LoVo (cell line): ENCODE measurements at places on chromosomes 12 and 14.
A peak's percentile ranks its signal among the peaks of the same experiment; 100 is the strongest.

DNA sequence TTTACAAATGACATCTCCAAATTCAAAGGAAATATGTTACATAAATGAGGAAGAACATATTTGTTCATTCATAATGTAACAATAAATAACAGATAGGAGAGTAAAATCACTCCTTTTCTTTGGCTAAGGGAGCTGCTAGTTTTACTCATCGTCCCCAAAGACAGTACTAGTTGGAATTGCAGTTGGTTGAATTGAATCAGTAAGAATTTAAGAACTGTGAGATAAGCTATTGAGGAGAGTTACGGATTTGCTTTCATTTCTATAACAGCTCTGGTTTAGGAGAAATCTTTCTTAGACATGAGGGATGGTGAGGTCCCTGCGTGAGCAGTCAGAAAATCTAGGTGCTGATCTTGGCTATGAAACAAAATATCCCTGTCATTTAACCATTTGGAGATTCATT lies 402.8 kb downstream of the AEBP2 start:
- no peak for DNase-seq

DNA sequence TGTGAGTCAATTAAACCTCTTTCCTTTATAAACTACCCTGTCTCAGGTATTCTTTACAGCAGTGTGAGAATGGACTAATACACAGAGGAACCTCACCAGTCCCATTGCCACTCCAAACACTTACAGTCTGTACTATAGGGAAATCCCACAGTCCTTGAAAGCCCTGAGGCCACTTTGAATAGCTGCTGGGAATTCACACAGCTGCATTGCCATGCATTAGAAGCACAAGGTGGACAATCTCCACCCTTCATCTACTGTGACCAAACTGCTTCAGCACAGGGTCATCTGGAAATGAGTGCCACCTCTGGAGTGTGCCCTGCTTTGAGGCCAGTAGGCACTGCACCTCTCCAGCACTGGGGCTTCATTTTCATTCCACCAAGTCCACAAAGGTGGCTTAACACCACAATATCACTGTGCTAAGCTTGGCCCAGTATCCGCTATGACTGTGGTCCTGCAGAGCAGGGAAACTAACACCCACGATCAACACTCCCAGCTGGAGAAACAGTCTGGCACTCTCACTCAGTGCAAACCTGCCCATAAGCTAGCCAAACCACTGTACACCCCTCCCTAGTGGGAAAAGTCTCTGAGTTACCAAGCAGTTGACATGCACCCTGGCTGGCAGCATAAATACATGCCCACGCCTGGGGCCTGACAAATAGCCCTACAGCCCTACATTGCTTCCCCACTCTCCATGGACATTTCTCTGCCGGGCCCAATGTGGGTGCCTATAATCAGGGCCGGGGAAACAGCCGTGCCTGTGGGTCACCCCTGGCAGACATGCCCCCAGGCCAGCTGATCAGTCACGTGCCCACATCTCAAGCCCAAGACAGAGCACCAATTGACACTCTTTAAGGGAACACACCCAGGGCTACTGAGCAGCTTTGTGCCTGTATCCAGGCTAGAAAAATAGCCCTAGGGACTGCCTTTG lies 294.3 kb upstream of the MGAT4C start:
- DNase-seq = no peak

DNA sequence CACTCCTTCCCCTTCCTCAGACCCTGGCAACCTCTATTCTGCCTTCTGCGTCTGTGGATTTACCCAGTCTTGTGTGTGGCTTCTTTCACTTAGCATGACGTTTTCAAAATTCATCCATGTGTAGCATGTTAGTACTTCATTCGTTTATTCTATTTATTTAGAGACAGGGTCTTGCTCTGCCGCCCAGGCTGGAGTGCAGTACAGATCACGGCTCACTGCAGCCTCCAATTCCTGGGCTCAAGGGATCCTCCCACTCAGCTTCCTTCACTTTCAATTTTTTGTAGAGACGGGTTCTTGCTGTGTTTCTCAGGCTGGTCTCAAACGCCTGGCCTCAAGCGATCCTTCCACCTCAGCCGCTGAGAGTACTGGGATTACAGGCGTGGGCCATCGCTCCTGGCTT lies 37.0 kb downstream of the B4GALNT3 start:
- DNase-seq = no peak

DNA sequence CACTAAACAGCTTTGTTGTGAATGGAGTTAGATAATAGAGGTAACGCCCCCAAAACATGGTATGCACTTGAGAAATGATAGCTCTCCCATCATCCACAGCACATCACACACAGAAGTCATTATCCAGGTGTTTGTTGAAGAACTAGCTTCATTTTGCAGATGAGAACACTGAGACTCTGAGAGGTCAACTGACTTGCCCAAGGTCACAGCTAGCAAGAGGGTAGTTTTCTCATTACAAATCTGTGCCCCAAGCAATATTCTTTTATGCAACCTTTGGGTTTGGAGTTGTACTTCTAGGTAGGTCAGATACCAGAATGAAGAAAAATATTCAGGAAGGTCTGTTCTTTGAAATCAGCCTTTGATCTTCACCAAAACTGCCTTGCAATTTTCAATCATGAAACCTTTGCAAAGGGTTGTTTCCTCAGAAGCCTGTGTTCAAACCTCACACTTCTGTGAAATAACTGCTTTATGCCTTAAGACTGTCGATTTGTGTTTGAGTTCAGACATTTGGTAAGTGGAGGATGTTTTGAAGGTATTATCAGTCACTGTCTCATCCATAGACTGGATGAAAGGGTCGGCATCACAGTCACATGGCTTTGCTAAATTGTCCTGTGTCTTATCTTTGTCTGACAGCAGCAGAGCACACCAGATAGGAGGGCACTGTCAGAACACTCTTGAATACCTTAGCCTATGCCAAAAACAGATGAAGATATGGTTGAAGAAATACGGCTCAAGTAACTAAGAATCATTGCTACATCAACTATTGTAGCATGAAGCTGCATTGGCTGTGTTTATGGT lies 233.2 kb upstream of the BTG1 start:
- DNase-seq = no peak

DNA sequence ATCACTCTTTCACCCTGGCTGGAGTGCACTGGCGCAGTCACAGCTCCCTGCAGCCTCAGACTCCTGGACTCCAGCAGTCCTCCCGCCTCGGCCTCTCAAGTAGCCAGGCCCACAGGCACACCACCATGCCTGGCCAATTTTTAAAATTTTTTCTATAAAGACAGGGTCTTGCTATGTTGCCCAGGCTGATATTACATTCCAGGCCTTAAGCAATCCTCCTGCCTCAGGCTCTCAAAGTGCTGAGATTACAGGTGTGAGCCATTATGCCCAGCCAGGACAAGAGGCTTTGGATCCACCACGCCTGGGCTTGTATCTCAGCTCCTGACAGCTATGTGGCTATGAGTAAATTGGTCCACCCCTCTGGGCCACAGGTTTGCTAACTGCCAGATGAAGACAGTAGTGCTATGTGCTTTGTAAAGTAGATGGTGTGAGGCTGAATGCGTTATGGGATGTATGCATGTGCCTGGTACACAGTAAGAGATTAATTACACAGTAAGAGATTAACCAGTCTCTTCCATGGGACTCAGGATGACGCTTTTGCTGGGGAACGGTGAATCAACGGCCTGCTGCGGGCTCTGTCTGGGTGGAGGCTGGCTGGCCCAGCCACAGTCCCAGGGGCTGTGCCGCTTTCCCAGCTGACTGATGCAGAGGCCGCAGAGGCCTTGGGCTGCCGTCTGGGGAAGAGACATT lies 53.3 kb upstream of the NCOR2 start:
- DNase-seq = no peak

GRCh38 chr12:131383741-131384543 lies 326.9 kb upstream of the SFSWAP start:
- DNase-seq = no peak

- no peak for DNase-seq
Measured at GRCh38 chr12:117091758-117092510, 7.3 kb downstream of the TESC start.

DNA sequence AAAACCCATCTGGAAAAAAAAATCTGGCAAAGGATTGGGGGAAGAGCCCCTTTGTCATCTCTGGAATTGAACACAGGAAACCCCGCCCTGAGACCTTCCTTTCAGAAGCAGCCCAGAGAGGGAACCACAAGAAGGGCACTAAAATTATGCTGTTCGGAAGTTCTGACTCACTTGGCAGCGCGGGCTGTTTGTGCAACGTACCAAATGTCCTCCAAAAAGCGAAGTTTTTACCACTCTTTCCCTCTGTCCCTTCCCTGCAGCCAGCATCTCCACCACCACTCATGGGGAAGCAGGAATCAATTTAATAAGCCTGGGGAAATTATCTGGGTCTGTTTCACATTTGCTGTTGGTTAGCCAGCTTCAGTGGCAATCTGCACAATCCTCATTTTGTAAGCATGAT lies 3.2 kb upstream of the SYNE3 start:
- peak; percentile 41 for DNase-seq

DNA sequence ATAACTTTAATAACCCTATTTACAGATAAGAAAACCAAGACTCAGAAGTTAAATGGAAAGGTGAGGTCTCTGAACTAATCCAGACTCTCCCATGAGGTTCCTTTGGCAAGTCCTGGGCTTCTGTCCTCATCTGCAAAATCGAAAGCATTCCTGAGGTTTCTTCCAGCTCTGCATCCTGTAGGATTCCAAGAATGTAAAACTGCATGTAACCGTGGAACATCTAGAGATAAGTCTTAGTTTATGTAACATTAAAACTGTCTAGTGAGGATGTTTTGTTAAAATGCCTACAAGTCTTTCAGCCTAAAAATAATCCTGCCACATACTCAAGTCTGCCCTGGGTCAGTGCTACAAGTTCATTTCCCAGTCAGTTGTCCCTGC lies 7.3 kb upstream of the ITFG2 start:
- DNase-seq = no peak

- DNase-seq = no peak
Measured at GRCh38 chr12:62468397-62468796, 1.8 kb downstream of the MON2 start.

GRCh38 chr14:71121711-71122110 lies 214.5 kb downstream of the PCNX1 start:
- DNase-seq = no peak

DNA sequence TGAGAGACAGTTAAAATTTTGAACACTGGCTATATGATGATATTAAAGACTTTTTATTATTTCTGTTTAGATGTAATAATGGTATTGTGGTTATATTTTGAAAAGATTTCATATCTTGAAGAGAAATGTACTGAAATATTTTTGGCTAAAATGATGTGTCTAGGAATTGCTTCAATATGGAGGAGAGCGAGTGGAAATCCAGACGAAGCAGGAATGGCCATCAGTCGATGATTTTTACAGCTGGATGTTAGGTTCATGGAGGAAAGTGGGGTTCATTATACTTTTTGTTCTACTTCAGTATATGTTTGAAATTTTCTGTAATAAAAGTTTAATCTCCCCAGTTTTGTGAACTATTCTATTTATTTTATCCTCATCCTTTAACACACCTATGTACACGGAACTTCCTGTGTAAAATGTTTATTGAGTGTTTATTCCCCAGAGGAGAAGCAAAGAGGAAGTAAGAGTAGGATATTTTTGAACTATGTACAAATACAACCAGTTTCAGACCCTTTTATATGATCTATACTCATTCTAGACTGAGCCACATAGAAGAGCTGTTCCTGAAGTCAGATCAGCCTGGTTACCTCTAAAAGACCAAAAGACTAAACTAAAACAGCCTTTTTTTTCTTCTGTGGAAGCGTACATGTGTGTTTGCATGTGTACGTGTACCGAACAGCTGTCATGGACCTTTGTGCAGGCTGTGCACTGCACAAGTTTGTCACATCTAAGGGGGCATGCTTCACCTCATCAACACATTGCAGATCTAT lies 211.0 kb upstream of the NUDT4 start:
- no peak for DNase-seq

DNA sequence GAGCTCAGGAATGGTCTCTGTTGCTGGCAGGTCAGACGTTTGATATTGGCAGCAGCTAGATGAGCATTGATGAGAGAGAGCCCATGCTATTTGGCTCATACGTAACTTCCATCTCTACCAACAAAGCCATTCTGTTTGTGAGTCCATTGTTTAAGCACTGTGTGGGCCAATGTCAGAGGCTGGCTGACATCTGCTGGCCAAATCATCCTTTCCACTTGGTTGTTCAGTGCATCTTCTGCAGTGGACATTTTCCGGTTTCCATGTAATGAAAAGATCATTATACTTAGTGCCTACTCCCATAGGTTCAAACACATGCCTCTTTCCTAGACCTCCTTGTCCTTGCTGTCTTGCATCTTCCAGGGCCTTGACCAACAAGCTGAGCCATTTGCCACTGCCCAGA lies 59.2 kb downstream of the IFT81 start:
- no peak for DNase-seq

- DNase-seq = no peak
Measured at GRCh38 chr14:91263329-91263728, 18.8 kb upstream of the GPR68 start.

- DNase-seq = no peak
Measured at GRCh38 chr14:55782166-55782565, 202.2 kb downstream of the KTN1 start.

DNA sequence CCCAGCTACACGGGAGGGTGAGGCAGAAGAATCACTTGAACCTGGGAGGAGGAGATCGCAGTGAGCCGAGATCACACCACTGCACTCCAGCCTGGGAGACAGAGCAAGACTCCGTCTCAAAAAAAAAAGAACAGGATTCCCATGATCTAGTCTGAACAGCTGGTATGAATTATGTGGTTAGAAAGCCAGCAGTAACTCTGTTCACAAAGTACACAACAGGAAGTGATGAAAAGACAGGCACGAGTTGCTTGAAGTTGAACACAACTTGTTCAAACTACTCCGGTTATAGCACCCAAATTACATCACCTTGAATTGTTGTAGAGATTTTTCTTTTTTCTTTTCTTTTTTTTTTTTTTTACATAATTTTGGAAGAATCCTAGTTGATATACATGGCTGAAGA lies 238.8 kb upstream of the RGS6 start:
- no peak for DNase-seq

DNA sequence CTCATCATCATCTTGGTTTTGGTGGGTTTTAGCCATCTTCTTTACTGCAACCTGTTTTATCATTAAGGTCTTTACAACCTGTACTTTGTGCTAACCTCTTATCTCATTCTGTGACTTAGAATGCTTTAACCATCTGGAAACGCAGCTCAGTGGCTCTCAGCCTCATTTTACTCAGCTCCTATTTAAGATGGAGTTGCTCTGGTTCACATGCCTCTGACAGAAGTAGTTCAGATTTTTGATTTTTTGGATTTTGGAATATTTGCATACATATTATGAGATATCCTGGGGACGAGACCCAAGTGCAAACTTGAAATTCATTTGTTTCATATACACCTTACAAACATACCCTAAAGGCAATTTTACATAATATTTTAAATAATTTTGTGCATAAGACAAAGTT lies 10.7 kb downstream of the SLC38A1 start:
- no peak for DNase-seq
